ENCODE measurements at places on chromosomes 5 and 9.

GRCh38 chr5:79837761-79838551 lies 148.3 kb downstream of the CMYA5 start:
- no peak for DNase-seq

GRCh38 chr5:51414516-51414915 lies 31.3 kb downstream of the ISL1 start:
- DNase-seq: no peak

- DNase-seq: no peak
Measured at GRCh38 chr9:136012651-136013050, 51.5 kb upstream of the UBAC1 start.

- DNase-seq: no peak
Measured at GRCh38 chr5:98414938-98415337, 358.5 kb upstream of the RGMB start.

DNA sequence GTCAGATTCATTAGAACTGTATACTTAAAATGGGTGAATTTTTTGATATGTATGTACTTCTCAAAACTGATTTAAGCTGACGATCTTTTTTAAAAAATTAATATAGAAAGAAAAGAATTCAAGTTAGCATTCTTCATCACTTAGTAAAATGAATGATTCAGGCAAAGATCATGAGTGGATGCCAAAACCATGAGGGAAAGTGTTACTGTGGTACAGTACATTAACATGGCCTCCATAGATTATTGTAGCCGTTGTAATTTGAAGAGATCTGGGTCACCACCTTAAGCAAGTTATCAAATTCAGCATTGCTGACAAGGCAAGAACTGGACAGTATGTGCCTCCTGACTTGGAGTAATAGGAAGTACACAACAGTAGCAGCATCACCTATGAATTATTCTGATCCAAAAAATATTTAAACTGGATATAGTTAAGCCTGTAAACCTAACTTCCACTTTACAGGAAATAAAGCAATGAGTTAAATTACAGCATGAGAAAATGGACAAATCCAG lies 29.7 kb downstream of the C9orf85 start:
- no peak for DNase-seq

- no peak for DNase-seq
Measured at GRCh38 chr5:113902917-113903660, 389.6 kb downstream of the YTHDC2 start.

DNA sequence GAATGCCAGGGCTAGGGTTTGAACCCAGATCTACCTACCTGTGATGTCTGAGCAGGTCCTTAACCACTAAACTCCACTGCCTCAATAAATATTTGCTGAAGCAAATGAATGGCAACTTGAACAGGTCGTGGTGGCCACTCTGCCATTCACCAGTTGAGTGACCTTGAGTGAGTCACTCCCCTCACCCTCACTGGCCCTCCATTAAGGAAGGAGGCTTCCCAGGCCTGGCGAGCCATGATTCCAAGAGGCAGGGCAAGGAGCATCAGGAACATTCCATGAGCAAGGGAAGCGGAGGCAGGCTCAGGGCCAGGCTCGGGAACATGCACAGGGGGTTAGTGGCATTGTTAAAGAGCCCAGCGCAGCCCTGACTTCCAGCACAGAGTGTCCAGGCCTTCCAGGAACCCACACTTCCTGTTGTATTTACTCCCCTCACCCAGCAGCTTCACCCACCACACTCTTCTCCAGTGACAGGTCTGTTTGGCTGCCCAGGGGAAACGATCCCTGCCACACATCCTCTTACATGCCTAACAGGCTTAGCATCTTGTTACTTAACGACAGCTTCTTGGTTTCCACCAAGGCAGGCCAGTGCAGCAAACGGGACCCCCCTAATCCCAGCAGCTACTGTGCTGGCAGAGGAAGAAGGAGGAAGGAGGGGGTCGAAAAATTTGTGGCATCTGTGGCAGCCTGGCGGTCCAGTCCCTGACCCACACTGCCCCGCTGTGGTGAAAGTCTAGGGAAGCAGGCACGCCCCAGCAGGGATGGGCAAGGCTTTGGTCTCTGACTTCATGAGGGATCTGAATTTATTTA lies 43.7 kb upstream of the TTC1 start:
- no peak for DNase-seq

GRCh38 chr5:143921525-143922311 lies 109.8 kb downstream of the HMHB1 start:
- DNase-seq: peak; percentile 14

- DNase-seq: peak; percentile 45
Measured at GRCh38 chr5:15008476-15008875, 136.9 kb upstream of the ANKH start.

DNA sequence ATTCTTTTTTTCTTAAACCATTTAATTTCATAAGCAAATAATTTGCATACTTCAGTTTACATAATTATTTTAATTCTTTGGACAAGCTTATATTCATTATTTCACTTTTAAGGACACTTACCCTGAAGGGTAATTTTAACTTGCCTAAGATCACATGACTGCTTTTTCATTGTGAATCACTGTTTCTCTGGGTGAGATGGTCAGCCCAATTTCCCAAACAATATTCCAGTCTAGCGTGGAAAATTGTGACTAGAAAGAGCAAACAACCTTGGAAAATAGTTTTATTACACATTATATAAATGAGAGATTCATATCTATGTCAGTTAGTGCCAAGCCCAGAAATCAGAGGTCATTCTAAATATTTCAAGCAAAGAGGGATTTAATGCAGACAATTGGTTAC lies 21.4 kb upstream of the JAKMIP2 start:
- DNase-seq: no peak

DNA sequence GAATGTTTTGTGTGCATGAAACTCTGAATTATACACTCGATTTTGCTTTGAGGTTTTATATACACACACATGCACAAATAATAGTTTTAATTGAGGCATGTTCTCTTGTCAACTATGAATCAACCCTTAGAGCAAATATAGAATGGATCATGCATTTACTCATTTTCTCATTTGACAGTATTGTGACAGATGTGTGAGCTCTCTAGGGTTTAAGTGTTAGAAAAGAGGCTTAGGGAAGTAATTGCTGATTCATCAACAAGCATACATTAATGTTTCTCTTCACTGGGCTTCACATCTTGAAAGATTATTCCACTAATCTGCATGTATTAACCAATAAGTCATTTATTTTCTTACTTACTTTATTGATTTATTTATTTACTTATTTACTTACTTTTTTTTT lies 1356.8 kb upstream of the ACO1 start:
- no peak for DNase-seq

DNA sequence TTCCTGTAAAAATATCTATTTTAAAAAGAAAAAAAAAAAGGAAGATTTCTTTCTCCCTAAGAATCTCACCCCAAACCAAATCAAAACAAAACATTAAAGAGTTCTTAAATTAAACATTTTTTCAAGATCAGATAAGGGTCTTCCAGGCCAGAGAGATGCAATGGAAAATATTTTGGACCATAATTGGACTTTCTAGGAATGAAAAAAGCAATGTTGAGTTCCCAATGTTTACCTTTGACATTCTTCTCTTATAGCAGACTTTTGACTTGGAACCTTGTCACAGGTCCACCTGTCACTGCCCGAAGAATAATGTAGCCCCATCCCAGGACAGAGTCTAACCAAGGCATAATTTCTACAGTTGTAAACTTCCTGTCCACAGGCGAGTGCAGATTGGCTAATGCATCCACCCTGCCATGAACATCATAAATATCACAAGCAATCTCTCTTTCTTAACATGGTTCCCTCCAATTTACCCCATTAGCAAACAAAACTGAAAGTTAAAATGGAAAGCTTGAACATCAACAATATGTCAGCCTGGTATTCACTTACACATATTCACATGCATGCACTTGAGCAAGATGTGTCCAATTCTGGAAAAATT lies 121.7 kb upstream of the ZNF366 start:
- DNase-seq: no peak

GRCh38 chr5:57626703-57627102 lies 144.1 kb upstream of the ACTBL2 start:
- DNase-seq: no peak

DNA sequence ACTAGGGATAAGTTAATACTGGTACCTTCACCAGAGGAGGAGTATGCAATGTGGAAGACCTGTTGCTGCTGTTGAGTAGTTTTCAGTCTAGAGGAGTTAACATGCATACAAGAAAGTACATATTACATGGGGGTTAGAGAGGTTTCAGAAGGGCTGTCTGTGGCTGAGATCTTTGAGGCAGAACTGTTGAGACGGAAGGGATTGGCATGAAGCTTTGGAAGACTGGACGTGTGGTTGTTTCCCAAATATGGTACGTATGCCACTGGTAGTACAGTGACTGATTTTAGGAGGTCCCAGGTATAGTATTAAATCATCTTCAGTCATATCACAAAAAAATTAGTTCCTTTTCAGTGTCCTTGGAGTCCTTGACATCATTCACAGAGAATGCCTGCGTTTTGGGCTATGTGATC lies 17.6 kb downstream of the TNFAIP8 start:
- DNase-seq: no peak

GRCh38 chr5:139651043-139651834 lies 3.1 kb downstream of the CXXC5 start:
- no peak for DNase-seq

DNA sequence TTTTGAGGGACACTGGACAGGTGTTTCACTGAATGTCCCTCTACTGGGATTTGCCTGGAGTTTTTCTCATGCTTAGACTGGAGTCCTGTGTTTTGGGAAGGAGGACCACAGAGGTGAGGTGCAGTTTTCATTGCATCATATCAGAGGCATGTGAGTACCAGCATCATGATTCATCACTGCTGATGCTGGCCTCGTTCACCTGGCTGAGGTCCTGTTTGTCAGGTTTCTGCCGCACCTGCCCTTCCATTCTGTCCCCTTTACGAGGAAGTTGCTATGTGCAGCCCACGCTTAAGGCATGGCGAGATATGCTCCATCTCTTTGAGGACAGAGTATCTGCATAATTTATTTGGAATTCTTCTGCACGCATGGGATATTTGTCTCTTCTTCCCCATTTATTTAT lies 162.1 kb downstream of the TENT4A start:
- no peak for DNase-seq

DNA sequence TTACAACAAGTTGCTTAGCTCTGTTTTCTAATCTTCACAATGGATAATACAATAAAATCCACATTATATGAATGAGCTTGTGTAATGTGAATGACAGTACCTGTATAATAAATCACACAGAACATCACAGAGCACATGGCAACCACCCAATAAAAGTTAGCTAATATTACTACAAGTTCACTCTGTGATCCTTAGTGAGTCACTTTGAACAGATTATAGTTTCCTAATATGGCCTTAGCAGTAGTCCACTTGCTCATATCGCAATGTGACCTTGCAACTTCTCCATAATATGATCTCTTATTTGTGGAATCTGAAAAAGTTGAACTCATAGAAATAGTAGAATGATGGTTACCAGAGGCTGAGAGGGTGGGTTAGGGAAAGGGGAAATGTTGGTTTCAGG lies 361.3 kb downstream of the PTPRD start:
- DNase-seq: no peak

DNA sequence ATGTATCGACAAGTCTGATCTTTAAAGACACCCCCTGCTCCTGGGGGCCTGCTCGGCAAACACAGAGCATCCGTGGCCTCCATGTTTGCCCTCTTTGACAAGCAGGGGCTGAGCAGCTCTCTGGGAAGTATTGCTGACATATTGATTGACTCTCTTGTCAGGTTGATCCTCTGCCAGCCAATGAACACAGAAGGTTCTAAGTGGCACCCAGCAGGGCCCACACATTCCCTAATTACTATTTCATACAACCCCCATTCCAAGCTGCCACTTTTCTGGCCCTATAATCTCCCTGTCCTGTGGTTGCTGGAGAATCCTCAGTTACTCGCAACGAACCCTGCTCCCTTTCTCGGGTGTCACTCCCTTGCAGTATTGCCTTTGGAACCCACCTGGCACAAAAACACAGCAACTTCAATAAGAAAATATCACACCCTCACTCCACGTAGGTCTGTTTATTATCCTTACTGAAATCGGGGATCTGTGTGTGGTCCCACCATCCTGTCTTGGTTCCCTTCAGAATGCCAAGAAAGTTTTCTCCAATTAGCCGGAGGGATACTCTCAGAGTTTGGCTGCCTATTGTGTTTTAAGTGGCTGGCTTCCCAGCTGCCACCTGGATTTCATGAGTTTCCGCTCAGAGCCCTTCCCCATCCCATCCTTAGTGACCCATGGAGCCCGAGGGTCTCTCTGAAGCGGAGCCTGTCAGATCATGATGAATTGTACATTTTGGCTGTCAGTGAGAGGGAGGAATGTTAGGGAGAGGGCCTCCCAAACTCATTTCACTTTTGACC lies 249.0 kb upstream of the WWC1 start:
- no peak for DNase-seq

Data from 8988T (cell line).